Left lung (tissue), 14 donors: ENCODE measurements at places on chromosomes 16 and 17. TPM values are rescaled to one million over a fixed set of nuclear protein-coding genes. Genes with fewer than 3 reads are reported as not detected.

Gene DHODH
- total RNA-seq, result 13.2 TPM

Gene PLEKHH3
- total RNA-seq, result 34.2 TPM

- no peak for DNase-seq
Observed at GRCh38 chr16:82192665-82193064, 22.6 kb upstream of the MPHOSPH6 start.

DNA sequence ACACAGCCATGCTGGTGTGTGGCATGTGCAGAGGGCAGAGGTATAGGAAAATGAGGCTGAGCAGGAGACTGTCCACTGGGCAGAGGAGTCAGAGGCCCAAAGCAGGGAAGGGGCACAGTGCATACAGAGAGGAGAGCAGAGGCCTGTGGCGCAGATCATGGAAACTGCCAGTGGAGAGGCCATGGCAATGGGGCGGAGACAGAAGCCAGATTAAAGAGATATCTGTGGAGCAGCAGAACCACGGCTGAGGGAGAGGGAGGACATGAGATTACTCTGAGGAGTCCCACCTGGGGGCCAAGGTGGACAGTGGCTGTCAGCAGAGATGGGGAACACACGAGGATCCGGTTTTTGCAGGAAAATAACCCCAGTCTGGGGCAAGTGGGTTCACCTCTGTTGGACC, 43.3 kb downstream of the RANBP10 start:
- peak; percentile 19 for DNase-seq

DNA sequence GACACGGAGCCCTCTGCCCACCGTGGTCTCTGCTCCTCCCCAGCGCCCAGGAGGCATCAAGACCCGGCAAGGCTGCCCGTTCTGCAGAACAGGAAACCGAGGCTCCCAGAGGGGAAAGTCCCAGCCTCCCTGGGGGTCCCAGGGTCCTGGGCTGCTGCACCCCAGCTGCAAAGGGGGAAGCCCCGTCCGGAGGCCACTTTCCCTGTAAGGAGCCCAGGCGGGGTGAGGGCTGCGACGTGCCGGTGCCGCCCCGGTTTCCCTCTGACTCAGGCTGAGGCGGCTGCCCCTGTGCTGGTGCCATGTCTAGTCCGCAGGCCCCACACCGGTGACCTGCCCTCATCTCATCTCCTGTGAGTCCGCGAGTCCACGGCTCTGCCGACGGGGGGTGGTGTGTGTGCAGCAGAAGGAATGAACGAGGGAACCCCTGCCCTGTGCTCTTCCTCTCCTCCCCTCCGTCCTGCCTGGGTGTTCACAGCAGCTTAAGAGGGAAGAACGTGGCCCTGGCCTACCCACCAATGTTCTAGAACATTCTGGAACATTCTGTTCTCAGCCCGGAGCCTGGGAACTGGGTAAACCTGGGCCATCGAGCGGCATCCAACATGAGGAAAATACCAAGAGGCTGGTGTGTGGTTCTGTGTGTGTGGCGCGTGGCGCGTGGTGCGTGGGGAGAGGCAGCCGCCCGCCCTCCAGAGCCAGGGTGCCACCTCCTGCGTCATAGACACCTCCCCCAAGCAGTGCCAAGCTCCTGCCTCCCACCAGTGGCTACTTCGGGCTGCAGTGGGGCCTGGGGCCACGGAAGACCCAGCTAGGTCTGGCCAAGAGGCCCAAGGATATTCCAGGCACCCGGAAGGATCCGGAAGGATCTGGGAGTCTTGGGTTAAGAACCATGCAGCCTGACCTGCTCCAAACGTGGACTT, 7.0 kb upstream of the CBFA2T3 start:
- DNase-seq, result no peak

DNA sequence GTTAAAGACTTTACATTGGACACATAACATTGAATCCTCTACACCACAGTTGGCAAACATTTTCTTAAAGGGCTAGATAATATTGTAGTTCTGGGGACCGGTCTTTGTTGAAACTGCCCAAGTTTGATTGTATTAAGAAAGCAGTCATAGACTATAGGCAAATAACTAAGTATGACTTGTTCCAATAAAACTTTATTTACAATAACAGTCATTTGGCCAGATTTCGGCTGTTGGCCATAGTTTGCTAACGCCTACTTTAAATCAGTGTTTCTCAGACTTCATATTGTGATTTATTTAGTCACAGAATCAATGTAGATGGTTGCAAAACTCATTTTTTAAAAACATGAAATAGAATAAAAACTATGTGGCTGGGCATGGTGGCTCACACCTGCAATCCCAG, 531.8 kb downstream of the XYLT1 start:
- DNase-seq, result no peak

DNA sequence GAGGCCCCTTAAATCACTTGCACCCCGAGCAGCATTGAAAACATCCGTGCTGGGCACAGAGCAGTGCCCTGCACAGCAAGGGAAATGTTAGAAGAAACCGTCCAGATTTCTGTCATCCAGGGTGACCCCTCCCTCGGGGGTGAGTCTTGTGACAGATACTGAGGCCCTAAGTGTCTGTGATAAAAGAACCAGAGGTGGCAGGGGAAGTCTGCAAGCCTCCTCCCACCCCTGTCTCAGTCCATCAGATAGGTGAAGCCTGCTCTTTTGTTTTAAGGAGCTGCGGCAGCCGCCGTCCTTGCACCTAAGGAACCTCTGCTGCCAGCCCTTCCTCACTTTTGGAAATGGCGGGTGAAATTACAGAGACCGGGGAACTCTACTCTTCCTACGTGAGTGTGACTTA, 845 bp upstream of the NAT9 start:
- no peak for DNase-seq

DNA sequence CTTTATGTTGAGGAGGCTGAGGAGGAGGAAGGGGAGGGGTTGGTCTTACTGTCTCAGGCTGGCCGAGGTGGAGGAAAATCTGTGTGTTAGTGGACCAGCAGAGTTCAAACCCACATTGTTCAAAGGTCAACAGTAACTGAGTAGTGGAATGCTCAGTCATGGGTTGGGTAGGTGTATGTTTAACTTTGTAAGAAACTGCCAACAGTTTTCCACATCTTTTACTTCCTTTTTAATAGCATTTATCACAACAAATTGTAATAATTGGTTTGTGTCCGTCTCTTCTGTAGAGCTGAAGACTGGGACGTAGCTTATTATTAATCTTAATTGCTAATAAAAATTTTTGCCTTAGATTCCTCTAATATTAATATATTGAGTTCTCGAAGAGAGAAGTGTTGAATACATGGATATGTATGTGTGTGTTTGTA, 5.3 kb downstream of the ATP6V0A1 start:
- no peak for DNase-seq
